Activated CD4-positive, alpha-beta T cell treated with anti-CD3 and anti-CD28 coated beads for 36 hours (primary cell): ENCODE measurements at places on chromosomes 12 and 14. TPM values are rescaled to one million over a fixed set of nuclear protein-coding genes. Genes with fewer than 3 reads are reported as not detected.

DNA sequence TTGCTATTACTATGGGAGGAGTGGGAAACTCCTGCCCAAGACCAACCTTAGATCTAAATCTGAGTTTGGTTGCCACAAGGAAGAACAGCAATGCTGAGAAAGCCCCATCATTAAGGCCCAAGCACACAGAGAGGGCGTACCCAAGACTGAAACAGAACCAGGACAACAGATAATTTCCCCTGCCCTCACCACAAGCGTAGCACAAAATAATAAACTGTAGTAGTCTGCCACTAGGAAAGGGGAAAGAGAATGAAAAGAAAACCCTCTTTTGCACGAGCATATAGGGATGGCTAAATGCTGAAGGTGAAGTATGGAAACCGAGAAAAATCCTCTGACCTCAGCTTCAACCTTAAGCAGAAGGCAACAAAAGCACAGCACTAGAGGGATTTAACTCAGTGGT lies 76.5 kb upstream of the DHRS4 start:
- DNase-seq, result peak; percentile 20

SLC17A8 gene
- not detected for total RNA-seq

GRCh38 chr14:89299587-89299986 lies 117.4 kb downstream of the FOXN3 start:
- DNase-seq, result no peak

DEPDC4 gene
- total RNA-seq, result 4.2 TPM

DNA sequence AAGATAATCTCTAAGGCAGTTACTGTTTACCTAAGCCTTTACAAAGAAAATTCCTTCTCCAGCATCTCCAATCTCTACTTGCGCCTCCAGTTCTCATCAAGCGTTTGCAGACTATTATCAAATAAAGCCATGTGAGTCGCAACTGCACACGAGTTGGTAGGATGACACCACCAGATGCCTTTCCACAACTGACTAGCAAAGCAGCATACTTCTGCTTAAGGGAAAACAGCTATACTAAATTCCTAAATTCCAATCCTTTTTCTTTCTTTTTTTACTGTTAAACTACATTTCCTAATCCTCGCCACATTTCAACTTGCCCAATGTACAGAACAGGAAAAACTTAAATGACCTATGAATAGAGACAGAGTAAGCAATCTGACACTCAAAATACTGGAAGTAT lies 166.7 kb downstream of the ITPR2 start:
- DNase-seq, result no peak

- no peak for DNase-seq
Measured at GRCh38 chr14:75369506-75369905, 58.3 kb upstream of the JDP2 start.

DNA sequence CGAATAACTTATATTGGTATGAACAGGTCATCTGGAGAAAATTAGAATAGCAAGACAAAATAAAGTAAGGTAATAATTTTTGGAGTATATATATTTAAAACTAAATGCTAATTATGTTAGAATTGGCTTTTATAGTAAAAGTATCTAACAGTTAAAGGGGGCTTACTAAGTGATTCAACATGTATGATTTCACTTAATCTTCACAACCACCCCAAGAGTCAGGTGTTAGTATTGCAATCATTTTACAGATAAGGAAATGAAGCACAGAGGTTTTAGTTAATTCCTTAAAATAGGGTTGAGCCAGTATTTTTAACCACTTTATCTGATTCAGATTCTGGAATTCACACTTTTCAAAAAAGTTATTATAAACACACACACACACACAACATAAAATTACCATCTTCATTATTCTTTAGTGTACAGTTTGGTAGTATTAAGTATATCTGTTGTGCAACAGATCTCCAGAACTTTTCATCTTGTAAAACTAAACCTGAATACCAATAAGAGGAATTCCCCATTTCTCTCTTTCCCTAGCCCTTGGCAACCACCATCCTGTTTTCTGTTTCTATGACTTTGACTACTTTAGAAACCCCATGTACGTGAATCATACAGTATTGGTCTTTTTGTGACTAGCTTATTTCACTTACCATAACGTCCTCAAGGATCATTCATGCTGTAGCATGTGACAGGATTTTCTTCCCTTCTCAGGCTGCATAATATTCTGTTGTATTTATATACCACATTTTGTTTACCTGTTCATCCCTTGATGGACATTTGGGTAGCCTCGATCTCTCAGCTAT lies 12.5 kb downstream of the A2M start:
- no peak for DNase-seq

DNA sequence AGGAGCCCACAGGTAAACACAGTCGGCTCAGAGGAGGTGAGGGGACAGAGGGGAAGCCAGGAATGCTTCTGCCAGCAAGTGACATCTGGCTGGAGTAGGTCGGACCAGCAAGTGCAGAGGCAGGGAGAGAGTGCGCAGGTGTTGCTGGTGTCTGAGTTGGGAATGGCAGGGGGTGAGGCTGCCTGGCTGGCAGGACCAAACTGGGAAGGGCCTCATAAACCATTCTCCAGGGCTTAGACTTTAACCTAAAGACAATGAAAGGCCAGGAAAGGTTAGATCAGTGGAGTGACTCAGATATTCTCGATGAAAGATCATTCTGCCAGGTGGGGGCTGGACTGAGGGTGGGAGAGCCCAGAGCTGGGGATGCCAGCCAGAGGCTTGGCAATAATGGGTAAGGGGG lies 66.4 kb downstream of the ITPK1 start:
- DNase-seq, result no peak

DNA sequence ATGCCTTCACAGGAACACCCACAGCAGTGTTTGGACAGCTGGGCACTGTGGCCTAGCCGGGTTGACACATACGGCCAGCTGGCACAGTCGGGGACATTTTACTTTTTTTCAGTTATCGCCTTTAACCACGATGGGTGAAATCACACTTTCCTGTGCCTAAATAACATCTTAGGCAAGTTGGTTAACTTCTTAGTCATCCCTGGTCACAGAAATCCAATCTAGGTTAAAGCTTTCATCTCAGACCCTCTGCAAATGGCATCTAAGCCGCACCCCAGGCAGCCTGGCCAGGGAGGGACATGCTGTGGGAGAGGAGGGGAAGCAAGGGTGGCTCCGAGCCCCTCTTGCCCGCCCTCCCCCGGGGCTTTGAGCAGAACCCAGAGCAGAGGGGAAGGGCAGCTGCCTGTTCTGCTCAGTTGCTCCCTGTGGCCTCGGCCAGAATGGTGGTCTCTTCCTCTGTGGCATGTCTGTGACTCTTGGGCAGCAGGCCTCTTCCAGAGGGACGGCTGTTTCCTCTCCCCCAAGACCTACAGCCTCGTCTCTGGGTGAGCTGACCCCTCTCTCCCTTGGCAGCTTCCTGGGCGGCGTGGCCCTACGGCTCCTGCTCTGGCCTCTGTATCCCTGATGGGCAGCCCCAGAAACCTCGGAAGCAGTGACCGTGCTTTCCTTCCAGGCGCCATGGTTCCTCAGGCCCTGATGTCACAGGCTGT lies 85.4 kb upstream of the DYNC1H1 start:
- peak; percentile 71 for DNase-seq

DNA sequence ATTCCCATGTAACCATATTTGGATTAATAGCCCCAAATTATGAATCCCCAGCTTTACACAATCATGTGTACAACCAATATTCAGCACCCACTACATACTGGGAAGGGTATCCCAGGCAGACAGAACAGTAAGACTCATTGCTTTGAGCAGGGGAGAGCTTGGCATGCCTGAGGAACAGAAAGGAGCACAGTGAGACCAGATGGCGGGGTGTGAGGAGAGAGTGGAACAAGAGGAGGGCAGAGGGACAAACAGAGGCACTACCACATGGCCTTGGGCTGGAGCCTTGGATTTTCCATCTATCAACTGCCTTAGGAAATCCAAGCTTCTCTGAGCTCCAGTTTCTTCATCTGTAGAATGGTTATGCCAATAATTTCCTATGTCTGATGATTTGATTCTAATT lies 3.8 kb downstream of the DGKA start:
- no peak for DNase-seq

WASHC3 gene
- total RNA-seq, result 64.4 TPM

- DNase-seq, result no peak
Measured at GRCh38 chr14:64799555-64799954, 80.2 kb downstream of the SPTB start.

MMP19 gene
- not detected for total RNA-seq

- DNase-seq, result no peak
Measured at GRCh38 chr12:11949738-11950411, 120.9 kb upstream of the BCL2L14 start.
